Osteoblast (primary cell): ENCODE measurements at places on chromosomes 7 and 10. TPM values are rescaled to one million over a fixed set of nuclear protein-coding genes. Genes with fewer than 3 reads are reported as not detected.

DNA sequence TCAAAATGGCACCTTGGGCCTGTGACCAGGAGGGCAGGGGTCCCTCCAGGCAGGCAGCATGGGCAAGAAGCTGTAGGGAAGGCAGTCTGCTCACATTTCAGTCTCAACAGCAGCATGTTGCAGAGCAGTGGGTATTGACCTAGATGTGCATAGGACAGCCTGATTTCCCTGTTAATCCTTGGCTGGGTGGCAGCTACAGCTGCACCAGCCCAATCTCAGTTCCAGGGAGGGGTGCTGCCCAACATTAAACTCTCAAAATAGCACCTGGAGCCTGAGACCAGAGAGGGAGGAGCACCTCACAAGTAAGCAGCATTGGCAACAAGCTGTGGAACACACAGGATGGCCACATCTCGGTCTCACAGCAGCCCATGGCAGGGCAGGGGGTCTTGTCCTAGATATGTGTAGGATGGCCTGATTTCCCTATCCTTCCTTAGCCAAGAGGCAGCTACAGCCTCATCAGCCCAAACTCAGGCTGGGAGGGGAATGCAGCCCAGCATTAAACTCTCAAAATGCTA, 10.3 kb downstream of the TMEM140 start:
- DNase-seq, result no peak

DNA sequence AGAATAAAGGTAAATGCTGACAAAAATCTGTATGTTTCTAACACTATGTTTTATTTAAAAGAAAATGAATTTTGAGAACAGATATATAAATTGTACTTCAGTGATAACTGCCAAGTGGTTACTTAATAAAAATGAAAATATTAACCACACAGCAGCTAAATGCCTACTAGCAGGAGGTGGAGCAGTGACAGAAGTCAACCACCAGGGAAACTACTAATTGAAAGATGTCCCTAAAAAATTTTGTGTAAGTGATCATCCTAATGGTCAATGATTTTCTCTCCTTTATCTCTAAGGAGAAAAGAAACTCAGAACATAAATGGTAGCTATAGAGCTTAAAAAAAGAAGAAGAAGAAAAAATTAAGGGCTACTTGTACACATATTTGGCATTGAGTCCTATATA, 22.9 kb downstream of the WNT16 start:
- DNase-seq, result no peak

DNA sequence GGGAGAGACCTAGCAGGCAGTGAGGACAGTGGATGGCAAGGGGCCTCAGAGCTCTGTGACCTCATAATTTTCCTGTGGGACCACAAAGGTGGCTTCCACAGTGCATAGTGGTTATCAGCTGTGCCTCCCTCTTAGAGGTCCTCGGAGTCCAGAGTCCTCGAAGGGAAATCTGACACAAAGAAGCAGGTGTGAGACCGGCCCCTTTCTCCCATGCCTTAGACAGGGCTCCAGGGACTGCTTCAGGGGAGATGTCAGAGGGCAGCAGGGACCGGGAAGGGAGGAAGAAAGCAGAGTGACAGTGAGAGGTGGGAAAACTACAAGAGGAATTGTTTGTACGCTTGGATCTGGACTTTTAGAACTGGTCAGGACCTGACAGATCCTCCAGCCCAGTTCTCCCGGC, 66.3 kb downstream of the BAMBI start:
- DNase-seq, result no peak

The CALCR gene
- total RNA-seq, result not detected in 2 replicates

The IRF5 gene
- total RNA-seq, result under 0.01 TPM in 2 replicates

The ACTL6B gene
- total RNA-seq, result not detected in 2 replicates

GRCh38 chr10:44956717-44957706, 2.6 kb upstream of the RASSF4 start:
- peak; percentile 21 for DNase-seq

The GPR15LG gene
- not detected in 2 replicates for total RNA-seq

The LLCFC1 gene
- not detected in 2 replicates for total RNA-seq

- DNase-seq, result no peak
Observed at GRCh38 chr7:90678986-90679385, 82.9 kb downstream of the CDK14 start.

The PNLIPRP2 gene
- not detected in 2 replicates for total RNA-seq

DNA sequence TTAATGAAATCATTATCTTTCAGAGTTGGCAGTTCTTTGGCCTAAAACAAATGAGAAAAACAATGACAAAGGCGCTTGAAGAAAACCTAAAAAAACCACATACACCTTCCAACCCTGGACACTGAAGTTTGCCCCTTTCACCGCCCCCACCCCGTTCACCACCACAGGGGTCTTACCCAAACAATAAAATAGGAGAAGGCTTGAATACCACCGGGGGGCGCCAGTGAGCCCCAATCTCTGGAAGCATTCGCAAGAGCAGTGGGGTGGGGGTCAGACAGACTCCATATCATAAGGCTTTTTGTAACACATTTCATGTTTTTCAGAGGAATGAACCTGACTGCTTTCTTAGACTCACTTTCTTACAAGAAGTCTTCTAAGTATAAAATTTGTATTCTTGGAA, 163.6 kb downstream of the PIP4K2A start:
- DNase-seq, result no peak

DNA sequence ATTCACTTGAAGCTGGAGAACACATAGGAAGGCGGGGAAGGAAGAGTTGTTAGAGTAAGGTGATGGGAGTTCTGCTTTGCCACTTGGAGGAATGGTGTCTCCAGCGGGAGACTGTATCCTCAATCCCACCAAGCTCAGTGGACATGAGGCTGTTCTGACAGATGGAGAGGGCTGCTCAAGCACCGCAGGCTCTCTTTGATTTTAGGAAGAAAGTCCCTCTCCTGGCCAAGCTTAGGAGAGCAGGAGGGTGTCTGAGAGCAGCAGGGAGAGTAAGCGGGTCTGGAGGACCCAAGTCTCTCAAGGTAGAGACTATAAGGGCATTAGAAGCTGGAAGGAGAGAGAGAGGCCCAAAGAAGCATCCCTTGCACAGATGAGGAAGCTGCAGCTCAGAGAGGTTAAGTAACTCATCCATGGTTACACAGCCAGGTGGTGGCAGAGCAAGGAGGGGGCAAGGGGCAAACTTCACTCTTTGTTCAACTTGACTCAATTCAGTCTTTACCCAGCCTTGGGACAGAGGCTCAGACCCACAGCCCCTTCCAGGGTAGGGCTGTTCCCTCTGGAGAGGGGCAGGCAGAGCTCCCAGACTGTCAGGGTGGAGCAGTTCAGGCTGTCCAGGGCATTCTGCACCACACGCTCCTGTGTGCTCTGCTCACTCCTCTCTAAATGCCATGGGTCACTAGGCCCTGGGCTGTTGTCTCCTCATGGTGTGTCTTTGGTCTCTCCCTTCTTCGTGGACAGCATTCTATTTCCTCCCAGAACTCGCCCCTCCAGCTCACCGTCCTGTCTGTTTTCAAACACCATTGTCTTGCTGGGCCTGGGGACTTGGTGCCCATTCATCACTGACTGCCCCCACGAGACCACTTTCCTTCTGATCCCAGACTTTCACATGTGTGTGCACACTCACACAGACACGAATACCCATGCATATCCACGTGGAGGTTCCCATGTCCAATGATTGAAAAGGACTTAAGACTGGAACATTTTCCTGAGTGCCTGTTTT, 8.9 kb downstream of the CHAT start:
- DNase-seq, result peak; percentile 61

The GIMAP7 gene
- under 0.01 TPM in 1 of 2 replicates, not detected in the other for total RNA-seq

The PCLO gene
- under 0.01 and 0.36 TPM in 2 replicates for total RNA-seq

The BAMBI gene
- 13.6 and 14.8 TPM in 2 replicates for total RNA-seq

GRCh38 chr7:157961731-157962457, 625.1 kb downstream of the DNAJB6 start:
- DNase-seq, result no peak

The TMEM213 gene
- not detected in 2 replicates for total RNA-seq

- peak; percentile 92 for DNase-seq
Observed at GRCh38 chr7:74401137-74401859, 52.4 kb upstream of the GTF2IRD1 start.

DNA sequence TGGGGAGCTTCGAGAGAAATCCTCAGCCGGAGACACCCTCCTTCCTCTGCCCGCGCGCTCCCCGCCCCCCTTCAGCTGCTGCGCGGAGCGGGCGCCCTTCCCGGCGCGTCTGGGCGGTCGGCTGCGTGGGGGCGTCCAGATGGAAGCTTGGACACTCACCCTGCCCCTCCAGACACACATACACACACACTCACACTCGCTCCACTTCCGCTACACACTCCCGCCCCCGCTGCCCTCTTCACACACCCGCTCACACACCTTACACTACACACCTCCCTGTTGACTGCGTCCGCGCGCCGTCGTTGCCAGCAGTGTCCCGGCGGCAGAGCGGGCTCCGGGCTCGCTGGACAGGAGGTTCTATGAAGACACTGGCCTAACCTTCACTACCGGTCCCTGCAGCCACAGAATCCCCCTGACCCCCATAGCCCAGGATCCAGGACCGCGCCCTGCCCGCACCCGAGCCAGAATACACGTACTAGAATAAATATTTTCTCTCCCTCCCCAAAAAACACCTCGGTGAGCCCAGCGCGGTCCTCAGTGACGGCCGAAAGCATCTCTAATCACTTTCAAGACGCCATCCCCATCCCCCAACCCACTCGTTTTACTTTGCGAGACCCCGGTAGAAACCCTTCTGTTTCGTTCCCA, 1.1 kb upstream of the EGR2 start:
- DNase-seq, result peak; percentile 88

- no peak for DNase-seq
Observed at GRCh38 chr10:21076381-21076780, 179.3 kb upstream of the NEBL start.

DNA sequence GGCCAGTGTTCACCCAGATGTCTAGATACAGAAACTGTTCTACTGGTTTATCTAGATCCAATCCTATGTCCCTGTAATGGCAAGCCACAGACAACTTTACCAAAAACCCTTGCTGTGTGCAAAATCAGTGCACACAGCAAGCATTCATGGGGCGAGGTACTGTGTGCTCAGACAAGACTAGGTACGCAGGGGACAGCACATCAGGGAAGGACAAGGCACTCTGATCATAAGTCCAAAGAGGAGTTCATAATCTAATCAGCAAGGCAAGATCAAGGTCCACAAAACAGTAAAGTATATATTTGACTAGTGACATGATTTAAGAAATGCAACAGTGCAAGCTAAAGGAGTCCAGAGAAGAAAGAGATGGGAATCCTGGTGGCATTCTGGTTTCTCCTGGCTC, 25.9 kb downstream of the KCNMA1 start:
- DNase-seq, result no peak

DNA sequence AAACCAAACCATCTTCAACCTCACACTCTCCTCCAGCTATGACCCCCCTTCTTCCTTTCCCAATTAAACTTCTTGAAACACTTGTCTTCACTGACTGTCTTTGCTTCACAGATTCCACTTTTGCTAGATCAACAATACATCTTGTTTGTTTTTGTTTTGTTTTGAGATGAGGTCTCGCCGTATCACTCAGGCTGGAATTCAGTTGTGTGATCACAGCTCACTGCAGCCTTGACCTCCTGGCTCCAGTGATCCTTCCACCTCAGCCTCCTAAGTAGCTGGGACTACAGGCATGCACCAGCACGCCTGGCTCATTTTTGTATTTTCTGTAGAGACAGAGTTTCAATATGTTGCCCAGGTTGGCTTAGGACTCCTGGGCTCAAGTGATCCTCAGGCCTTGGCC, 59.7 kb downstream of the HIP1 start:
- no peak for DNase-seq

- no peak for DNase-seq
Observed at GRCh38 chr10:82653244-82654155, 778.5 kb downstream of the NRG3 start.

The AKR1C2 gene
- total RNA-seq, result 38.6 and 46.0 TPM in 2 replicates

The GGCT gene
- 24.2 and 26.8 TPM in 2 replicates for total RNA-seq

The UCMA gene
- not detected in 2 replicates for total RNA-seq

GRCh38 chr7:149180722-149181449, 14.5 kb upstream of the ZNF282 start:
- no peak for DNase-seq

- DNase-seq, result no peak
Observed at GRCh38 chr7:114688443-114689055, 233.3 kb upstream of the MDFIC start.

DNA sequence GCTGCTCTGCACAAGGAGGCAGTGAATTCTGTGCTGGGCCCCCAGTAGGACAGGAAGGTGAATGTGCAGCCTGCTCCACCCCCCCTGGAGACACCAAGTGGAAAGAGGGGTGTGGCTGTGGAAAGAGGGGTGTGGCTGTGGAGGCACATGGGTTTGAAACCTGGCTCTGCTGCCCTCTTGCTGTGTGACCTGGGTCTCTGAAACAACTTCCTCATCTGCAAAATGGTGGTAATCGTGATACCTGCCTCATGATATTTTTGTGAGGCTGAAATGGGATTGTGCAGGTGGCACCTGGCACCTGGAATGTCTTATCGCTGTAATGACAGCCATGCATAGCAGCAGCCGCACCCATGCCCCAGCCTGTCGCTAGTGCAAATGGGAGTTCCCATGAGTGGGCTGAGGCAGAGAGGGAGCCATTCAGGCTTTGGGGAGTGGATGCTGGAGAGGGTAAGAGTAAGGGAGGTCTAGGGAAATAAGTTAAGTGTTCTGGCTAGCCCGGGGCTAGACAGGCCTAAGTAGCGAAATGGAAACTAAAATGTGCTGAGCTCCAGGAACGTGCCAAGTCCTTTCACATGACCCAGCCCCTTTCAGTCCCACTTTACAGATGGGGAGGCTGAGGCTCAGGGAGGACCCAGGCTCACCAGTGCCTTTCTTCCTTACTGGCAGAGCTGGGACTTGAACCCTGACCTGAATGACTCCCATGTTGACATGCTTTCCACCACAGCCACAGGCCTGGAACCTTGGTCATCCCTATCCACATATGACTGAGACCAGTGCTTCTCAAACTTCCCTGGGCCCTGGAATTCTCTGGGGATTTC, 35.0 kb downstream of the C10orf105 start:
- no peak for DNase-seq

The NODAL gene
- total RNA-seq, result not detected in 2 replicates

- DNase-seq, result no peak
Observed at GRCh38 chr7:585229-585711, 65.6 kb upstream of the PDGFA start.

GRCh38 chr10:51821045-51821444, 121.7 kb upstream of the CSTF2T start:
- no peak for DNase-seq

The HACD1 gene
- total RNA-seq, result 26.8 and 30.0 TPM in 2 replicates

The ARHGAP22 gene
- total RNA-seq, result 45.6 and 50.1 TPM in 2 replicates

DNA sequence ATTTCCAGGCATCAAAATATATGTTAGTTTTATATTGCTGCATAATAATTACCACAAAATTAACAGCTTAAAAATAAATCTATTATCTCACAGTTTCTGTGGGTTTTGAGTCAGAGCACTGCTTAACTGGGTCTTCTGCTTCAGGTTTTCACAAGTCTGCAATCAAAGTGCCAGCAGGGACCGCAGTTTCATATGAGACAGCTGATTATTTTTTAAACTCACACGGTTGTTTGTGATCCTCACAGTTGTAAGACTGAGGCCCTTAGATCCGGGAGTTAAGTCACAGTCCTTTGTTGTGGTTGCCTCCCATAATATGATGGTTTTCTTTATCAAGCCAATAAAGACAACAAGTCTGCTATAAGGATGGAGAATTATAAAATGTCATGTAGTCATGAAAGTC, 146.0 kb upstream of the ZWINT start:
- DNase-seq, result peak; percentile 11

- DNase-seq, result no peak
Observed at GRCh38 chr7:113710310-113711096, 208.3 kb downstream of the PPP1R3A start.

The LRRC18 gene
- not detected in 2 replicates for total RNA-seq
